ENCODE measurements at places on chromosomes 2 and 18.

DNA sequence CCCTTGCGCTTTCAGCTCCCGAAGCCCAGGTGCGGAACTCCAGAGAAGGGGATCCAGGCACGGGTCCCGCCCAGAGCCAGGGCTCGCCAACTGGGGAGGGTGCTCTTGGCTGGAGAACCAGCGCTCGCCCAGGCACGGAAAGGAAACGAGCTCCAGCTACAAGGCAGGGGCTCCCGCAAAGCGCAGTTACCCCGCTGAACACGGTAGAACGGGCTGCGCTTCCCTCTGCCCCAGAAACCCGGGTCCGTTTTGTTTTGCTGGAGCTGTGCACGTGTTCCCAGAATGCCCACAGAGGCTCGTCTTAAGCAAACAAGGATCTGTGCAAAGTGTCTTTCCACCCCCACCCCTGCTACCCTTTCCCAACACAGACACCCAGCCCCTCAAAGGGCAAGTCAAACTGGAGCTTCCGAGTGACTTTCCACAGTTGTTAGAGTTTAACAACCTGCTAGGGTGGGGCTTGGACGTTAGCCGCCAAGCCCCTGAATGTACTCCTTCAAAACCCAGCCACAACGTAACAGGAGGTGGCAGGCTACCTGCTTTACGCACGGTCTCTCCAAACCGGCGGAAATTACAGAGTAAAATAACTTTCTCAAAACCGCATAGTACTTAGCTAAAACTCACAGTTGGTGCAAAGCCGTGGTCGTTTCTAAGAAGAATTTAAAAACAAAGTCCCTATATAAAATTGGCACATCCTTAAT, 775 bp downstream of the RNF125 start:
- peak; percentile 64 for DNase-seq

GRCh38 chr2:85954192-85954589, 65.4 kb upstream of the ST3GAL5 start:
- no peak for DNase-seq

- DNase-seq: no peak
Measured at GRCh38 chr2:235149736-235150135, 197.9 kb downstream of the SH3BP4 start.

GRCh38 chr2:47429795-47430194, 26.8 kb downstream of the MSH2 start:
- DNase-seq: no peak

GRCh38 chr2:63667132-63667700, 78.5 kb downstream of the MDH1 start:
- DNase-seq: no peak

DNA sequence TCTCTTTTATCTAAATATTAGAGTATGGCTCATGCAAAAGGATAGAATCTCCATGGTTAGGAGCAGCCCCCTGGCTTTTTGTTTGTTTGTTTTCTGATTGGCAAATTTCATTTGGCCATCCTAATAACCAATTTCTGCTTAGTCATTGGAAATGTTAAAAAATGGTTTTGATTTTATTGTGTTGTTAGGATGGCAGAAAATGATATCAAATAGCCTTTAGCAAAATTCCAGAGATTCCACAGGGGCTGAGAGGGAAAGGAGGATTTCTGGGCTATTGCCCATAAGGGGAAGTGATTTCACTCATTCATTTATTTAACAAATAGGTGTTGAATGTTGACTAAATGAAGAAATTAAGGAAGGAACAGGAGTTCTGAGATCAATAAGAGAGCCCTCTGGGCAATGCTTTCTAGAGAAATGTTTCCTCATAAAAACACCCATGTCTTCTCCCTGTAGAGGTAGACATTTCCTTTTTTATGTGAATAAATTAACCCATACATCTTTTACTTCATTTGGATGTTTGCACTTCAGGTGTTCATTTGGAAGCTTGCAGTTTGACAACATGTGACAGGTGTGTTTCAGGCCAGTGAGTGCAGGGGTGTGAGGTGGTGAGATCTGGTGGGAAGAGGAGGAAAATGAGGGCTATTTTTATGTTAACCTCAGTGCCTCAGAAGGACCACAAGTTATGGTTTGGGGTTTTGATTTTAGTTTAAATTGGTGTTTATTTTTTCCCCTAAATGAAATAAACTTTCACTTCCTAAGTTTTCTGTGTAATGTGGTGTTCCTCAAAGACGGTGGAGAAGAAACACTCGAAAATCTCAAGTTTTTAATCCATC, 61.7 kb upstream of the EPC2 start:
- DNase-seq: no peak
